Cortex of kidney (tissue), 1 donor: ENCODE measurements at places on chromosomes 16 and 17.

GRCh38 chr17:37160944-37161343 is 212.2 kb downstream of the AATF start:
- DNase-seq = no peak

DNA sequence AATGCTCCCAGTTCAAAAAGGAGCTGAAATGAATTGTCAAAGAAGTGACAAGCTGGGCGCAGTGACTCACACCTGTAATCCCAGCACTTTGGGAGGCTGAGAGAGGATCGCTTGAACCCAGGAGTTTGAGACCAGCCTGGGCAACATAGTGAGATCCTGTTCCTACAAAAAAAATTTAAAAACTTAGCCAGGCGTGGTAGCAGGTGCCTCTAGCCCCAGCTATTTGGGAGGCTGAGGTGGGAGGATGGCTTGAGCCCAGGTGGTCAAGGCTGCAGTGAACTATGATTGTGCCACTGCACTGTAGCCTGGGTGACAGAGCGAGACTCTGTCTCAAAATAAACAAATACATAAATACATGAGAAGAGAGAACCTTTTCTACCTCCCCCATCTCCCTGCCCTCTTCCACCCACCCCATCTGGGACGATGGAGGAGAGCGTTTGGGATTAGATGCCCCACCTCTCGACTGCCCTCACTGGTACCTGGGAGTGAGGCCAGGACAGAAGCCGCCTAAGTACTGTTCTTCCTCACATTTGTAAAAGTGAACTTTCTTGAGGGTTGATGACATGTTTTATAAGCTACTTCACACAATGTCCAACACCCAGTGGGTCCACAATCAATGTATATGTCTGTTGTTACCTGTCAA is 2.4 kb downstream of the IL4R start:
- no peak for DNase-seq

DNA sequence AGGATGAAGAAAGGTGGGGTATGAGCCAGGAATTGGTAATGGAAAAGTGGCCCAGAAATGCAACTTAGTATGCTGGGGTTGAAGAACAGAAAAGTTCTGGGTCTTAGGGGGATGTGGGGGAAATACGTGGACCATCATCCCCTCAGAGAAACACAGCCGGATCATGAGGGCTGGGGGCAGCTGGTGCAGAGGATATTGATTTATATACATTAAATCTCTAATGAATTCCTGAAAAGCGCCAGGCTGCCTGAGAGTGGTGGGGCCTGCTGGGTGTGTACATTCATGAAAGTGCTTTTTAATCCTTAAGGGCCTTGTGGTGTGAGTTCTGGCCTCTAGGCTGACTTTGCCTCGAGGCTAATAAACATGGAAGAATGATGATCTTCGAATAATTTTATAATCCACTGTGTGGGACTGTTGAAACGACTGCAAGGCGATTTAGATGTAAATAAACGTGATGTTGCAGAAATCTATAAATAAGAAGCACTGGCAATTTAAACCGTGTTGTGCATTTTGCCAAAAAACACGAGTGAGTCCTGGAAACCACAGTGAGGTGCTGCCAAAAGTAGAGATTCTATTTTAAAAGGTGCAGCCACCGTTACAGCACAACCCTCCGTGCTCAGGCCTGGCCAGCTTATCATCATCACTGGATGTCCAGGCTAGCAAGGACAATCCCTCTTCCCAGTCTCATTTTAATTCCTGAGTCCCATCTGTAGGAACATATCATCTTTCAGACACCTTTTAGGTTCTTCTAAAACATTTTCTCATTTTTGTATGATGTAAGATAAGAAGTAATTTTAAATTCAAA is 32.1 kb downstream of the PRKAR1A start:
- no peak for DNase-seq

GRCh38 chr17:35011671-35012216 is 31.4 kb downstream of the LIG3 start:
- DNase-seq = no peak

- DNase-seq = no peak
Measured at GRCh38 chr17:83050651-83051395, 28.6 kb upstream of the METRNL start.

GRCh38 chr17:81387100-81388090 is 7.9 kb upstream of the BAHCC1 start:
- no peak for DNase-seq

GRCh38 chr16:3068487-3068886 is 3.0 kb downstream of the IL32 start:
- no peak for DNase-seq

DNA sequence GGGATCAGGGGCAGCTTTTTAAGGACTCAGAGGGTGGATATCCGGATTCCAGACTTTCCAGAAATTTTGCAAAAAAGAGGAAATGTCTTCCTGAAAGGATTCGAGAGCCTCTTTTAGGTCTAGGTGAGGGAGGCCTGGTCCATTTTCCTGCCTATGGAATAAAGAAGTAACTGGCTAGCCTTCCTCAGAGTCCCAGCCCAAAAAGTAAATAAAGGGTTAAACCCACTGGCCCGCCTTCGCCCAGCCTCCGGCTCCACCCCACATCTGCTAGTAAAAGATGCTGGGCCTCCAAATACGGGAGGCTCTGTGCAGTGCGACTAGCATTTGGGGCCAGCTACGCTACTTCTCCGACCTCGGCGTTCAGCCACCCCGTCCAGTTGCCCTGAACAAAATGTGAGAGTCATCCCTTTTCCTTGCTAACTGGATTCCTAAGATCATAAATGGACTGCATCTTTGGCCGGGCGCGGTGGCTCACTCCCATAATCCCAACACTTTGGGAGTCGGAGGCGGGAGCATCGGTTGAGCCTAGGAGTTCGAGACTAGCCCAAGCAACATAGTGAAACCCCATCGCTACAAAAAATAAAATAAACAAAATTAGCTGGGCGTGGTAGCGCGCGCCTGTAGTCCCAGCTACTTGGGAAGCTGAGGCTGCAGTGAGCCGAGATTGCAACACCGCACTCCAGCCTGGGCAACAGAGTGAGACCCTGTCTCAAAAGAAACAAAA is 824 bp upstream of the MPP2 start:
- no peak for DNase-seq

- DNase-seq = no peak
Measured at GRCh38 chr16:50244140-50244503, 22.2 kb upstream of the ADCY7 start.

GRCh38 chr17:38447502-38448085 is 19.3 kb downstream of the ARHGAP23 start:
- no peak for DNase-seq

- no peak for DNase-seq
Measured at GRCh38 chr16:7763111-7763510, 430.5 kb downstream of the RBFOX1 start.

GRCh38 chr16:80123189-80123588 is 417.6 kb upstream of the DYNLRB2 start:
- DNase-seq = no peak

GRCh38 chr17:73184136-73184993 is 8.5 kb upstream of the COG1 start:
- no peak for DNase-seq

DNA sequence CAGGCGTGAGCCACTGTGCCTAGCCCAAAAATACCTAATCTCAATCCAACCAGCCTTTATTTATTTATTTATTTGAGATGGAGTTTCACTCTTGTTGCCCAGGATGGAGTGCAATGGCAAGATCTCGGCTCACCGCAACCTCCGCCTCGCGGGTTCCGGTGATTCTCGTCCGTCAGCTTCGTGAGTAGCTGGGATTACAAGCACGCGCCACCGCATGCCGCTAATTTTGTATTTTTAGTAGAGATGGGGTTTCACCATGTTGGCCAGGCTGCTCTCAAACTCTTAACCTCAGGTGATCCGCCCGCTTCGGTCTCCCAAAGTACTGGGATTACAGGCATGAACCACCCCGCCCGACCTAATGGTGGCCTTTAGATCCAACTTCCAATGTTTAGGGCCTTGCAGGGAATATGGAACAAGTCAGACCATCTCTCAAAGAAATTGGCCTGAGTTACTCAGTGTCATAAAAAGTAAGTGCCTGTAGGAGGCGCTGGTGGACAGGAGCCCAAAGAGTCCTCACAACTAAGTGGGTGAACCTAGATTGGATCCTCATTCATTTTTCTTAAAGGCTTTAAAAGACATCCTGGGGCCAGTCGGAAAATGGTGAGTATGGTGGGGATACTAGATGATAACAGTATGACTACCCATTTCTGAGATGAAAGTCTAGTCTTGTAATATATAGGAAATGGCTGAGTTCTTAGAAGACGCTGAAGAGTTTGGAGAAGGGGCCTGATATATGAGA is 4.6 kb downstream of the ZSCAN10 start:
- DNase-seq = no peak

DNA sequence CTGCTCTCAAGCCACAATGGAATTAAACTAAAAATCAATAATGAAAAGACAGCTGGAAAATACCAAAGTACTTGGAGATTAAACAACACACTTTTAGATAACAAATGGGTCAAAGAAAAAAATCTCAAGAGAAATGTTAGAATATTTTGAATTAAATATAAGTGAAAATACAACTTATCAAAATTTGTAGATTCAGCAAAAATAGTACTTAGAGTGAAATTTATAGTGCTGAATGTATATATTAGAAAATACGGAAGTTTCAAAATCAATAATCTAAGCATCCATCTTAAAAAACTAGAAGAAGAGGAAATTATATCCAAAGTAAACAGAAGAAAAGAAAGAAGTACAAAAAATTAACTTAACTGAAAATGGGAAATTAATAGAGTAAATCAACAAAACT is 179.2 kb upstream of the CDH11 start:
- no peak for DNase-seq

DNA sequence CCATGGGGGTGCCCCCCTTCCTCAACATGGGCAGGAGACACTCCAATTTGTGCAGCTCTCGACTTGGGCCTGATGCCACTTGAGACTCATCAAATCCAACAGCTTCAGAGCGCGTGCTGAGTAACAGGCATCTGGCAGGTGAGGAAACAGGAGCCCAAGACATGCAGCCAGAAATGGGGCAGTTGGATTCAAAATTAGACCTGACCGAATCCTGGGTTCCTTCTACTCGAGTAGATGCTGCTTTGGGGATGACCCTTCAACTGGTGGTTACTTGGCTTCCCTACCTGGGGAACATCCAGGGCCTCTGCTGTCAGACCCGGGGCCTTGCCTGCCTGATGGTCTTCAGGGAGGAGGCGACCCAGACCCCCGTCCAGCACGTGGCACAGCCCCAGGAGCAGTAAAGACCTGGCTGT is 488 bp upstream of the NTN3 start:
- no peak for DNase-seq

DNA sequence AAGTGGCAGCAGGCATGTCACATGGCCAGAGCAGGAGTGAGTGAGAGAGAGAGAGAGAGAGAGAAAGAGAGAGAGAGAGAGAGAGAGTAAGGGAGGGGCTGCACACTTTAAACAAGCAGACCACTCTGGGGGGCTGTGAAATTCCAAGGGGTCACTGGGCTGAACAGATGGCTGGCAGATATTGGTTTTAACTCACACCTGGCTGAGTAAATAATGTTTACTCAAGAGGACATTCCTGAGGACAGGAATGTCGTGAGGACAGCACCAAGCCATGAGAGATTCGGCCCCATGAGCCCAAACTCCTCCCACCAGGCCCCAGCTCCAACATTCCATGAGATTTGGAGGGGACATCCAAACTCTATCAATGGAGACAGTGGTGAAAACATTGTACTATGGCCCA is 269.7 kb downstream of the CBLN1 start:
- DNase-seq = no peak

- DNase-seq = no peak
Measured at GRCh38 chr16:839643-840408, 39.3 kb upstream of the GNG13 start.

DNA sequence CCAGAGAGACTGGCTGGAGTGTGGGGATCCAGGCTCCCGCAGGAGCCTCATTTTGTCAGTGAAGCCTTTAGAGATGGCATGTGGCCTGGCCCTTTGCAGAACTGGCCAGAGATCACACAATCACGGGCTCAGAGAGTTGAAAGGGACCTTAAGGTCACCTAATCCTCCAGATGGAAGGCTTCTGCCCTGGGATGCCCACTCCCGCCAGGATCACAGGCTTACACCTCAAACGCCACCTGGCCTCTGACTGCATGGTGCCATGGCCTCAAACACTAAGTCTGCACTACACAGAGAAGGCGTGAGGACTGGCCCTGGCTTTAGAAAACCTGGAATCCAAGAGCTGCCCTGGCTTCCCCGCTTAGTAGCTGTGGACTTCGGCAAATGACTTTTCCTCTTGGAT is 306.8 kb upstream of the CCL2 start:
- DNase-seq = no peak

DNA sequence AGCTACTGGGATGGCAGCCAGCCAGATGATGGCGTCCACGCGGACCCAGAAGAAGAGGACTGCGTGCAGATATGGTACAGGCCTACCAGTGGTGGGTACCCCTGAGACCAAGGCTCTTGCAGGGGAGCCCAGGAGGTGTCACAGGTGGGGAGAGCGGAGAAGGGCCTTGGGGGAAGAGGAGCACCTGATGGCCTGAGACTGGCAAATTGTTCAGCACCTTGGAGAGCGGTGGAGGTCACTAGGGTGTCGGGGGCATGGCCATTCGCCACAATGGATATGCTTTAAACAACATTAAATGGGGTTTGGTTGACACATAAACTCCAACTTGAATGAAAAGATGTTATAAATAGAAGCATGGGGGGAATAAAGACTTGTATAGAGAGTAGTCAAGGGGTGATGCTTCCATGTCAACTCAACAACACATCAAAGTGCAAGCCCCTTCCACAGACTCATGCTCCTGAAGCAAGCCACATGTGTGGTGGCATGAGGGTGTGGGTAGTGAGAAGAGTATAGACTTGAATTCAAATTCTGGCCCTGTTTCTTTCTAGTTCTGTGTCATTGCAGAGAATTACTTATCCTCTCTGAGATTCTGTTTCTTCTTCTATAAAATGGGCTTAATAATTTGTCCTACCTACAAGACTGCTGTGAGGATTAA is 22.2 kb downstream of the CLEC19A start:
- no peak for DNase-seq

- no peak for DNase-seq
Measured at GRCh38 chr17:15119968-15120367, 145.2 kb downstream of the PMP22 start.

DNA sequence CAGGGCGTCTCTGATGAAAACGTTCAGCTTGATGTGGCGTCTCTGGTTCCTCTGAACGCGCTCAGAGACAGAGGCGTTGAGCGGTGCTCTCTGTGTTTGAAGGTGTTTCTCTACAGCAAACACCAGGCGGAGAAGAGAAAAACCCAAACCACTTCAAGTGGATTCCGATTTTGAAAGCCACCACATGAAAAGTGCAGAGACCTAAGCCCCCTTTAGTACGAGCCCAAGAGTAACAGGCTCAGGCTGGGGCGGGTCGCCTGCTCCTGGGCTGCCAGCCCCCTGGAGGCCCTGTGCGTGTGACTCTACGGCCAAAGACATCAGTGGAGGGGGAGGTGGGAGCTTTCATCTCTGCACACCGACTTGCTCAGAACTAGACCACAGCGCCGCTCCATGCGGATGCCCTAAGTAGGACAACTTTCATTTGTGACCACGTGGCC is 328.4 kb downstream of the MAF start:
- DNase-seq = no peak

DNA sequence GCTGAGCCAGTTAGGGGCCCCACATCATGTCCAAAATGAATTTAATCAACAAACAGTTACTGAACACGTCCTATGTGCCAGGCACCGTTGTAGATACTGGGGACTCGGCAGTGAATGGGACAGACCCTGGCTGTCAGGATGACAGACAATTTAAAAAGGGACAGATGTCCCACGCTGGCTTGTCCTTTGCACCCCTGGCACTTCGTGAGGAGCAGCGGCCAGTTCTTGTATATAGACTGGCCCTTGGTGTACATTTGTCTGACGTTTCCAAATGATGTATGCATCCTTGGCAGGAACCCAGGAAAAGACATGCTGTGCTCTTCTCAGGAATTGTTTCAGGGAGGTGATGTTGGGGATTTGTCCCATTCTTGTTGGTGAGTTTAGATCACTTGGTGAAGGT is 21.1 kb downstream of the IL4R start:
- DNase-seq = no peak
